NCI-H2081 treated with DMSO at 0.1 percent for 48 hours (cell line): ENCODE measurements at places on chromosomes 2 and 18.
A peak's percentile ranks its signal among the peaks of the same experiment; 100 is the strongest.

DNA sequence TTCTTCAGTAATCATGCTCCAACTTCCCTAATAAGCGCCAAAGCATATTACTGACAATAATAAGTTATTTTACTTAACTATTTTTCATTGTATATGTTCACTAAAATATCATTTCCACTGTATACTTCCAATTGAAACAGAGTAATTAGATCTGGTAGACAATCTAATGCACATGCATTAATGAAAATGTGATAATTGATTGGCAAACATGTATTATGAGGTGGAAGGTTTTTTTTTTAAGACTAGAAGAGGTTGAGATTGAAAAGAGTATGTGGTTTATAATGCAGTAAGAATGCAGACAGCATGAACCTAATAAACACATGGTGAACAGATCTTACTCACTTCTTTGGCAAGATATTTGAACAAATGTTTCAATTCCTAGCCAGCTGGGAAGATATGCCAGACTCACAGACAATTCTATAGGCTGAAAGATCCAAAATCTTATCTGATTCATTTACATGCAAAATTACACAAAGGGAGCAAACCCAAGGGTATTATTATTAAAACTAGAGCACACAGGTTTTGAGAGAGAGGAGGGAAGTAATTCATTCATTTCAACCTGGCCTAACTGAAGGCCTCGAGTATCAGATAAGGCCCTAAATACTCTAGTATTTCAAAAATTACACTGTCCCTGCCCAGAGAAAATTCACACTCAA is 2.8 kb downstream of the NCKAP1 start:
- no peak for DNase-seq

DNA sequence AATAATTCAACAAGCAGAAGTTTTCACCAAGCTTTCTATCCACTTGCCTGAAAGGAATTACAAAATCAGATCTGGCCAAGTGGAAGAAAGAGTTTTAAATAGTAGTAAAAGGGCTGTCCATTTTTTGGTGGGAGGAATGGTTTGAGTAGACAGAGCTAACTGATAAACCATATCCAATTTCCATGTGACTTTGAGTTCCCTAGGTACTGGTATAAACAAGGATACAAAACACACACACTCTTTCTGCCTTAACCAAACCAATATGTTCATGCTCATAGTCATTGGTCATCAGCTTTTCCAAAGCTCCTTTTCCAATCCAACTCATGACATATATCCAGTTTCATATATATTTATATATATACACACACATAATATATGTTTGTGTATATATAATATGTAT is 49.5 kb upstream of the REL start:
- no peak for DNase-seq

GRCh38 chr2:100802066-100802465 is 17.9 kb upstream of the NPAS2 start:
- DNase-seq: no peak

DNA sequence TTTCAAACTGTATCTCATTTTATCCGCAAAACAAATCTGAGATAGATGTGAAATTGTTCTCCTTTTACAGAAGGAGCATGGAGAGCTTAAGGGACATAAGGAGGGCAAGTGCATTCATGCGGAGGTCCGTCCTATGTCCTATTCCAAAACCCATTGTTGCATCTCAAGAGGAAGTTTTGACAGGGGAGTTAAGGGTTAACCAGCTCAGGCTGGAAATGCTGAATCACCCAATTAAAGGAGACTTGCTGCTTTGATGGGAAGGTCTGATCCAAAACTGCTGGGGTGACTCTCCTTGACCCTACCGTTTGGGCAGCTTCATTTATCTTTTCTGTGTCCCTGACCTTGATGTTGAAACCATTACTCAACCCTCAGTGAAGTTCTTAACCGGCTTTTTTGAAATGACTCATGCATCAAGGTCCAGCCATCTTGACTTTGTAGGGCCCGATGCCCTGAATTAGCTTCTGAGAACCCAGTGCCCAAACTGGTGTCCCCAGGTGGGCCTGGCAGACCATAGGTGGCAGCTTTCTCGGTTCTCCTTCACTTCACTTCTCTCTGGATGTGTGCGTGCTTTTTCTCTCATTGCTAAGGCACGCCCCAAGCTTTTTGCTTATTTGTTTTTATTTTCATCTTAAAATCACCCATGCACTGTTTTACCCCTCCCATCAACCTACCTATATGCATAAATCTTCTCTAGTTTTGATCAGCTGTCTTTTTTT is 15.9 kb upstream of the TXNDC2 start:
- no peak for DNase-seq

GRCh38 chr2:196453613-196454047 is 185.9 kb upstream of the CCDC150 start:
- DNase-seq: no peak

GRCh38 chr2:95399061-95399460 is 3.4 kb upstream of the FAHD2A start:
- DNase-seq: no peak

DNA sequence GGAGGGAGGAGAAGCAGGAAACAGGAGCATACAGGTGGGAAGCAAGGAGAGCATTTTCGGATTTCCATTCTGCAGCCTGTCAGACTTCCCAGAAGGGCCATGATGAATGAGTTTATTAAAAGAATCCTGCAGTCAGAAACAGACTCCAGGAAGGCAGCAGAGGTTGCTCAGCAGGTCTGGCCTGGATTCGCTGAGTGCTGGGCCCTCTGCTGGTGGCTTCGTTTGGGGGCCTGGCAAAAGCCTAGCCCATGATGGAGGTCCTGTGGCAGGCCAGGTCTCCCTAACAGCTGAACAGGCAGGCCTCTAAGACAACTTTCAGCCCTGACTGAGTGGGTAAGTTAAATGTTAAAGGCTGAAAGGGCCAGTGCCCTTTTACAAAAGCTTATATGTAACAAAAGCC is 108.2 kb upstream of the CAPN13 start:
- DNase-seq: no peak

DNA sequence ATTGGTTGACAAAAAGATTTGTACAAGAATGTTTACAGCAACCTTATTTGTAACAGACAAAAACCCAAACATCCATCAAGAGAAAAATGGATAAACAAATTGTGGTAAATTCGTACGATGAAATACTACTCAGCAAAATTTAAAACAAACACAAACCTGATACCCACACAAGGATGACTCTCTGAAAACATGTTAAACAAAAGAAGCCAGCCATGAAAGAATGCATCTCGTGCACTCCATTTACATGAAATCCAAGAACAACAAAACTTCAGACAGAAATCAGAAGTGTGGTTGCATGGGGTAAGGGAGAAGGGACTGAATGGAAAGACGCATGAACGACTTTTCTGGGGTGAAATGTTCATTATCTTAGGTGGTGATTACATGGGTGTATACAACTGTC is 93.4 kb downstream of the SLC25A12 start:
- DNase-seq: no peak

GRCh38 chr2:239720361-239721360 is 304.5 kb downstream of the NDUFA10 start:
- no peak for DNase-seq

DNA sequence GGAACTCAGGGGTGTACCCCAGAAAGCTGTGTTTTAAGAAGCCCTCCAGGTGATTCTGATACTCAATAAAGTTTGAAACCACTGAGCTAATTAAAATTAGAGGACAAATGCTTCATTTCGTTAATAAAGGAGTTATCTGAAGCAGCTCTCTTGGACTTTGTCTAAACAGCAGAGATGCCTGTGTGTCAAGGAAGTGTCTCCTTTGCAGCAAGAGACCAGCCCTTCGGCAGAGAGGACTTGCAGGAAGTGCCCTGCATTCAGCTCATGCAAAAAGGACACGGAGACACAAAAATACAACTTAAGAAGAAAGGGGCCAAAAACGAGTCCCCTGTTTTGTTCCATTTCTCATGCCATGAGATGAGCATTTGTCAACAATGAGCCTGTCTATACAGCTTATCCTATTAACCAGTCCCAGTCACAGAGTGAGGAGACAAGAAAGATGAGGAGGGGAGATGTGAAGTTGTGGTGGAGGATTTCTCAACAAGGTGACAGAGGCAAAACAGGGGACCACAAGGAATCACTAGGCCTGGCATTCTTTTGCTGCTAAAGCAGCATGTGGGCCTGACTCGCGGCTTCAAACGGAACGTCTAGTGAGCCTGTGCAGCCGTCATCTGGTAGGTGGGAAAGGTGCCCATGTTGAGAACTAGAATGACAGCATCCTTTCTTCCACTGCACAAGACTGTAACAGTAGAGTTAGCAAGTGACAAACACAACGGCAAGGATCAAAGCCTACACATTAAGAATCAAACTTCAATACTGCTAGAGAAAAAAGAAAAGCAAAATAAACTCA is 152.3 kb downstream of the ANTXR1 start:
- no peak for DNase-seq

GRCh38 chr2:27264753-27265535 is 2.1 kb upstream of the SLC30A3 start:
- peak; percentile 18 for DNase-seq

DNA sequence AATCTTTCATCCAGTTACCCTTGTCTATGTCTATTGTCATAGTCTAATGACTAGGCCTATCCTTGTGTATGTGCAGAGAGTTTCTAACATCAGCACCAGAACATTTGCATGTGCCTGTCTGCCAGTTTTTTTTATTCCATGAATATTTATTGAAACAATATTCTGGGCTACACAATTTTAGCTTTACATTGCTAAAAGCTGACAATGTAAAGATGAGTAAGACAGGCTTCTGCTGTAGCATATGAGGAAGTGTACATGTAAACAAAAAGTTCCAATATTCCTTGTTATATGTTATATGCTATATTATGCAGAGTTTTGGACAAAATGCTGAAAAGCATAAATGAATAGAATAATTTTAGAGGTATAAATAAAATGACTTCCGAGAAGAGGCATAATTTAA is 357.7 kb downstream of the NYAP2 start:
- no peak for DNase-seq

DNA sequence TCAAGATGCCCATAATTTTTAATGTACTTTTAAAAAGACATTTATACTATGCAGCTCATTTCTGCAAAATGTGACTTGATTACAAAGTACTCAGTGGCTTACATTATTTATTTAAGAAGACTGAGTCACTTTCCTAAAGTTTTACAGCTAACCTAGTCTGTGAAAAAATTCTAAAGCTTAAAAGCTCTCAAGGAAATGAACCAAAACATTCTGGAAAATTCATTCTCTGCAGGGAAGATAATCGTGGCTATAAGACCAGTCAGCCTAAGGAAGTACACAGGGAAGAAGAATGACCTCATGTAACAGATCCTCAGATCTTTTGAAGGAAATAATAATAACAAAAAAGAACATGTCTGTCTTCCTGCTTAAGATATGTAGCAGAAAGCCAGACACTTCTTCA is 232.1 kb upstream of the STK17B start:
- no peak for DNase-seq

DNA sequence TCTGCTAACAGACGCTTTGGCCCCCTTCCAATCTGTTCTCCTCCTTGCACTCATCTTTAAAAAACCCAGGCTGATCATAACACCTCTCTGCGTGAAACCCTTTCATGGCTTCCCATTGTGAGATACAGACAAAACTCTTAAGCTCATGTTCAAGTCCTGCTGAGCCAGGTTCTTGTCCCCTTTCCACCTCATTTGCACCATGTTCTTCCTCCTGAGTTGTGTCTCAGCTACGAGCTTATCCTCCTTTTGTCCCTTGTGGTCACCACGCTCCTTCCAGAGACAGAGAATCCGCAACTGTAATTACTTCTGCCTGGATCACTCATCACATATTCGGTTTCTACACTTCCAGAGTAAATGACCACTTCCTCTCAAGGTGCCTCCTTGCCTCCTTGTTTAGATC is 238.8 kb downstream of the ACTR3 start:
- DNase-seq: no peak

DNA sequence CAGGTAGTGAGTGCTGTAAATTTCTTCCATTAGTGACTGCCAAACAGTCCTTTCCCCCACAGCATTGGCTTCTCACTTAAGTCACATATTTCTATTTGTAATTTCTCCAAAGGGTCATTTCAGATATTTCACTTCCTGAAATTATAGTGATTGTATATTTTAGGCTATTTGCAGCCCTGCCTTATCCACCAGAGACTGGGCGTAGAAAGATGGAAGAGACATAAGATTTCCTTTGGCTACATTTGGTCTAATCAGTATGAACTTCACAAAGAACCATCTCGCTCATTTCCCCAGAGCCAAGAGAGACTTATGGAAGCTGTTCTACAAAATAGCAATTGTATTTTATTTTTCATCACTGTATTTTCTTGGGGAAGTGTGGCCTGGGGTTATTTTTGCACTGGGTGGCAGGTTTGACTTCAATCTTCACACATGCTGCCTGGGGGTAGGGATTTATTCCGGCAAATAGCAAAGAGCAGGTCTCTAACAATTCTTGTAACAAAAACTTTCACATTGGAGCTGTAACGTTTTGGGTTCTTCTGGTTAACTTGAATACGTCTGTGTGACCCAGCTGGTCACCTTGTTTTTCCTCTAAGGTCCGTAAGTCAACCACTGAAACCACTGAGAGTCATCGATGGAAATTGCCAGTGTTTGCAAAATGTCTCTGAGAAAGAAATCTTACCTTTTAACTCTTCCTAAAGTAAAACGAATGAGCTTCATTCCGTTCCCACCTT is 170.6 kb upstream of the SERPINE2 start:
- no peak for DNase-seq

DNA sequence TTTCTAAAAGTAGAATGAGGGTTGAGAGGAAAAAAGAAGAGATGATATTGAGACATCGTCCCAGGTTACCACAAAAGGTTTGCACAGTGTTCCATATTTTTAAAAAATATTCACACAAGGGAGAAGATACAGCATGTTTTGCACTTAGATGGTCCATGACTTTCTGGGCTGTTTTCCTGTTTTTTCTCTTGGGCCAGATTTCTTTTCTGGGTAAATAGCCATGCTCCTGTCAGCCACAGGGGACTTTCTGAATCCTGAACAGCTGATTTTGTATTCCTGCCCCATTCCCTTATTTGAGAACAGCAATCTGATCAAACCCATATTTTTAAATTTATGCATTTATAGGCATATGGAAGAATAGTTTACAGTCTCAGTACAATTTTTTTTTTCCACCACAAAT is 185.9 kb upstream of the NRP2 start:
- DNase-seq: no peak

DNA sequence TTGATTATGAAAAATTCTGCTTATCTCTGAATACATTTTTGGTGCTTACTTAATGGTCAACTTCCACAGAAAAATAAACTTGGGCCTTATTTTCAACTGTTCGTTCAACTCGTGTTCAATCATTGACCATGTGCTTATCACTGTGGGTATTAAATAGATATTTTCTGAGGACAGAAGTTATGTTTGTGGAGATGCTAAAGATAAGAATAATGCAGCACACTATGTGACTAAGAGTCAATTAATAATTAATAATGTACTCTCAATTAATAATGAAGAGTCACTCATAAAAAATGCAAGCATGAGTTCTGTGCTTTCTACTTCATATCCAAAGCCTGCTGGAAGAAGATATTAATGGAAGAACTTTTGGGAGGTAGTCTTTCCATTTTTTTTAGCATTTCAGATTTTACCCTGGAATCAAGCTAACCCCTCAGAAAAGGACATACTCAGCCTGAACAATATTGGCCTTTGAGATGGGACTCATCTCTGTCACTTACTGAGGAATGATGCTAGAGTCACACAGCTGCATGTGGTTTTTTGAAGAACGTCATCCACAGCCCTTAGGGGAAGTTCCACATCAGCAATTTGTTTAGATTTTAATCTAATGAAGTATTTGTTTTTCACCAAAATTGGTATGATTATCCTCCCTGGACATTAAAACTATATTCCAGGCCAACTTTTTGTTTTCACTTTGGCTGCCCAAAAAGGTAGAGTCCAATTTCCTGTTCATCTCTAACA is 191.9 kb upstream of the CRIM1 start:
- DNase-seq: no peak

- peak; percentile 50 for DNase-seq
Measured at GRCh38 chr2:10124538-10125045, 2.1 kb downstream of the RRM2 start.
